ENCODE measurements at places on chromosomes 5 and 9. TPM values are rescaled to one million over a fixed set of nuclear protein-coding genes. Genes with fewer than 3 reads are reported as not detected.
A peak's percentile ranks its signal among the peaks of the same experiment; 100 is the strongest.

GRCh38 chr5:179801304-179802206, 5.1 kb downstream of the MGAT4B start:
- no peak for DNase-seq

DNA sequence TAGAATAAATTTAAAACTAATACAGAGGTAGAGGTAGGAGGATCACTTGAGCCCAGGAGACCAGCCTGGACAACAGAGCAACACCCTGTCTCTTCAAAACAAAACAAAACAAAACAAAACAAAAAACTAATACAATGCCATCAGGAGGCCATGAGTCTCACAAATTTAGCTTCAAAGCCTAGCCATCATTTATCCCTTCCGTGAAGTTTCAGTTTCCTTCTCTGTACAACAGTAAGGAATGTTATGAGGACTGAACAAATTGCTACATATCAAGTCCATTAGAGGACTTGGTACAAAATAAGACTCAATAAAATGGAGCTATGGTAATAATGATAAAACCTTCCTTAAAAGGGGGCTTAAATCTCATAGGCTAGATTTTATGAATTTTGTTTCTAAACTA, 60.8 kb downstream of the MAPKAP1 start:
- DNase-seq, result no peak

ISL1 gene
- not detected for polyA plus RNA-seq

DNA sequence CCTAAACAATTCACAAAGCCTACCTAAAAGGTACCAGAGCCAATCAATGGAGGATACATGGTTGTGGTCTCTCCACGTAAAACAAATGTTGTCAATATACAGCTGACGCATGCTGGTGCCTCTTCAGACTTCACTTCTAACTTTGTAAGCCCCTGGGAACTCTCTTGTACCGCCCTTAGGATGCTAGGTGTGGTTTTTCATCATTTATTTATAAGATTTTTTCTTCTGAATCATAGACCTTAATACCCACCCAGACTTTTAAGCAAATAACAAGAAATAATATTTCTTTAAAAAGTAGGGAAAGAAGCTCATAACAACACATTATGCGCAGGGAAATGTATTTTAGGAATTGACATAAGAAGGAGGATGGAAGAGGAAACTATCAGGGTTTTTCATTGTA, 33.0 kb downstream of the SSBP2 start:
- DNase-seq, result no peak

TMEM174 gene
- 15.6 TPM for polyA plus RNA-seq

AQP7 gene
- polyA plus RNA-seq, result 14.8 TPM

GRCh38 chr5:58965677-58966414, 383.0 kb downstream of the RAB3C start:
- DNase-seq, result no peak

- DNase-seq, result no peak
Measured at GRCh38 chr9:126607086-126607485, 6.6 kb upstream of the LMX1B start.

- DNase-seq, result no peak
Measured at GRCh38 chr5:42912184-42912798, 100.6 kb upstream of the SELENOP start.

AFAP1L1 gene
- 18.3 TPM for polyA plus RNA-seq

DNA sequence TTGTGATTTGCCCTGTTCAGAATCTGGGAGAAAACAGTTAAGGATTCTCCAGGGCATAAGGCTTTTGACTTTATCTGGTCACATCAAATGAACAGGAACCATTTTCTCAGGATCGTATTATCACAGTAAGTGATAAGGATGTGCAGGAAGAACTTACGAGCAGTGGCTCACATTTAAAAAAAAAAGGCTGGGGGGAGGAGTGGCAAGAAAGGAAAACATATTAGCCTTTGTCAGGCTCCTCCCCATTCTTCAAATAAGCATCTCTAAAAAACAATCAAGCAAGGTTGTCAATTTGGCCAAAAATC, 234.3 kb upstream of the TMEM161B start:
- no peak for DNase-seq

GRCh38 chr9:4197548-4197947, 102.3 kb downstream of the GLIS3 start:
- no peak for DNase-seq

BARX1 gene
- polyA plus RNA-seq, result 0.10 TPM

SLC25A2 gene
- not detected for polyA plus RNA-seq

DNA sequence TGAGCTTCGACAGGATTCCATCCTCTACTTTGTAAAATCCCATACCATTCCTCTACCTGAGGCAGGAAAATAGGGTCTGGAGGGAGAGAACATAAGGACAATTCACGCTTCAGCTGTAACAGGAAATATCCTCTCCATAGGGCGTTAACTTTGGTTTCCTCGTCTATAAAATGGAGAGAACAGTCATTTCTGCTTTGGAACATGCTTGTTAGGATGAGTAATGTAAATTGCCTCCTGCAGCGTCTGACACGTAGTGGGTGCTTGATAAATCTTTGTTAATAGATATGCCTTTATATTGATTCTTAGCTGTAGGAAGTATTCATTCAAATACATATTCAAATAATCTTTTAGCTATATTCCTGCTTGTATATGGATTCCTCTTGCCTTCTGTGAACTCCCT, 711 bp upstream of the SUB1 start:
- DNase-seq, result no peak

CBY3 gene
- polyA plus RNA-seq, result 0.28 TPM

PCDHGB7 gene
- 12.4 TPM for polyA plus RNA-seq

- no peak for DNase-seq
Measured at GRCh38 chr5:104564530-104564929, 1001.9 kb upstream of the NUDT12 start.

DNA sequence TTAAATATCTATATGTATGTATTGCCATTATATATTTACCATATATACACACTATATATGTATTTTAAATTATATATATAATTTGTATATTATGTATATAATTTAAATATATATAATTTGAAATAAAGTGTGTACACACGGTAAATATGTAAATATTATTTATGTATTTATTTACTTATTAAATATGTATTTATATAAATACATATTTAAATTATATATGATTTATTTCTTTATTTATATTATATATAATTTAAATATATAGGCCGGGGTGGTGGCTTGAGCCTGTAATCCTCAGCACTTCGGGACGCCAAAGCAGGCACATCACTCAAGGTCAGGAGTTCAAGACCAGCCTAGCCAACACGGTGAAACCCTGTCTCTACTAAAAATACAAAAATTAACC, 31.3 kb upstream of the LHFPL2 start:
- no peak for DNase-seq

GRCh38 chr9:76594764-76595424, 135.9 kb downstream of the GCNT1 start:
- no peak for DNase-seq

GRCh38 chr5:14109771-14110170, 33.4 kb upstream of the TRIO start:
- DNase-seq, result no peak

CARTPT gene
- not detected for polyA plus RNA-seq

GRCh38 chr9:135307300-135307699, 172.3 kb upstream of the PPP1R26 start:
- no peak for DNase-seq

GRCh38 chr5:13606051-13606450, 338.4 kb downstream of the DNAH5 start:
- no peak for DNase-seq

DNA sequence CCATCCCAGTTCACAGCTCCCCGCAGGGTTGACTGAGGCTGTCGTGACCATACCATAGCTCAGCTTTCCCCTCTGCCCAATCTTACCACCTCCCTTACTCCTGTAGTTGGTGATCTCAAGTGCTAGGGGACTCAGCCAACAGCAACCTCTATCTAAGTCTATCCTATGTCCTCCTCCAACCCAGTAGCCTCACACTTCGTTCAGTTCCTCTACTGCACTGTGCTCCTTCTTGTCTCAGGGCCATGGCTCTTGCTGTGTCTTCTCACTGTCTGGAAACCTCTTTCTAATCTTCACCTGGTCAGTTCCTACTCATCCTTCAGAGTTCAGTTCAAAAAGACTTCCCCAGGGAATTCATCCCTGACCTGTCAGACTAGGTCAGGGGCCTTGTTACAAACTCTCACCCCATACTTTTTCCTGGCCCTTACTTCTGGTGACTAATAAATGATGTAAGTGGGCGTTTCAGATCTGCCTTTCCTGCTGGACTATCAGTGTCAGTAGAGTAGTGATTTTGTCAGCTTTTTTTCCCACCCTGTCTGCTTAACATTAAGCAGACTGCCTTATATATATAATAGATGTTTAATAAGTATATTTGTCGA, 53.6 kb upstream of the NR3C1 start:
- DNase-seq, result no peak

DNA sequence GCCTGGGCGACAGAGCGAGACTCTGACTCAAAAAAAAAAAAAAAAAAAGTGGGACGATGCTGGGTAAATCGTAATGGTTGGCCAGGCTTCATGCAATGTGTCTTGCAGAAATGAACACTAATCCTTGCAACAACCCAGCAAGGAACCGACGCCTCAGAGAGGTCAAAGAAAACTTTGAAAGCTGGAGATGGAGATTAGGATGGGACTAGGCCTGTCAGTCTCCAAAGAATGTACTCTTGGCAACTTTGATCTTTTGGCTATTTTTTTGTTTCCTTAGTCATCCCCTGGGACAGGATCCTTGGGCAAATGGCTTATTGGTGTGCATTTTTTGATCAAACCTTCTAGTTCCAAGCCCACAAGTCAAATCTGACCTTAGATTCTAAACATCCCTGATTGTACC, 10.6 kb upstream of the PWWP2A start:
- no peak for DNase-seq

GRCh38 chr5:62514510-62515119, 64.0 kb upstream of the LRRC70 start:
- DNase-seq, result no peak

- no peak for DNase-seq
Measured at GRCh38 chr5:179054036-179054785, 6.0 kb upstream of the ZNF354C start.

BNC2 gene
- 8.5 TPM for polyA plus RNA-seq

- DNase-seq, result no peak
Measured at GRCh38 chr9:124187311-124187710, 70.4 kb upstream of the NEK6 start.

GRCh38 chr9:128862401-128862851, 19.3 kb downstream of the KYAT1 start:
- no peak for DNase-seq

- DNase-seq, result no peak
Measured at GRCh38 chr9:98329904-98330303, 74.5 kb upstream of the TBC1D2 start.

DNA sequence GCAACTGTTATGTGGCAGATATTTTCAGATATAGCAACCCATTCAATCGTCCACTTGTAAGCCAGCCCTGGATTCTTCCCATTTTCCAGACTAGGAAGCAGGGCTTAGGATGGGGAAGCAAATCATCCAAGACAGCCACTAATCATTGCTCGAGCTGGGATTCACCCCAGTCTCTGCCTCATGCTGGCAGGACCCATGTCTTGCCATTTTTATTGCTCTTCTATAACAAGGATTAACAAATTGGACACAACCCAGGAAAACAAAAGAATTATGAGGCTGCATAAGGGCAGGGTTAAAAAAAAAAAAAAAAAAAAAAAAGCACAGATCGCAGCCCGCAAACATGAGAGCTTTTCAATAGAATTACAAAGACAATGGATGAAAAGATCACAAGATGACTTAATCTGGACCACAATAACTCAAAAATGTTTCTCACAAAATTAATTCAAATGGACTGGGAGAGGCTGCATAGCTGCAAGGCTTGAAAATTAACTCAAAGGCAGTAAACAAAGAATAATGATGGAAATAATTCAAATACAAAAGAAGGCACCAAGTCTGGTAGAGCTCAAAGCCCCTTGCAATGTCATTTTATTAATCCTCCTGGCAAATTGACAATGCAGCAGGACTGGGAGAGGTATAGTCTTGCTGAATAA, 40.7 kb downstream of the ASTN2 start:
- no peak for DNase-seq

POLR3G gene
- 1.8 TPM for polyA plus RNA-seq

GLRA1 gene
- polyA plus RNA-seq, result not detected

- no peak for DNase-seq
Measured at GRCh38 chr5:52010454-52010853, 627.2 kb downstream of the ISL1 start.

GRCh38 chr9:33014665-33015014, 10.4 kb upstream of the DNAJA1 start:
- DNase-seq, result no peak

NFIL3 gene
- polyA plus RNA-seq, result 31.9 TPM

GRCh38 chr5:170591054-170591453, 87.2 kb downstream of the KCNIP1 start:
- no peak for DNase-seq

GRCh38 chr5:134547579-134547978, 22.1 kb downstream of the JADE2 start:
- DNase-seq, result no peak

- DNase-seq, result no peak
Measured at GRCh38 chr9:113776194-113776593, 99.9 kb upstream of the ZNF618 start.

PCDHA8 gene
- 0.06 TPM for polyA plus RNA-seq

GRCh38 chr5:176611435-176611834, 1.5 kb upstream of the GPRIN1 start:
- peak; percentile 51 for DNase-seq

ADGRV1 gene
- 10.2 TPM for polyA plus RNA-seq

DNA sequence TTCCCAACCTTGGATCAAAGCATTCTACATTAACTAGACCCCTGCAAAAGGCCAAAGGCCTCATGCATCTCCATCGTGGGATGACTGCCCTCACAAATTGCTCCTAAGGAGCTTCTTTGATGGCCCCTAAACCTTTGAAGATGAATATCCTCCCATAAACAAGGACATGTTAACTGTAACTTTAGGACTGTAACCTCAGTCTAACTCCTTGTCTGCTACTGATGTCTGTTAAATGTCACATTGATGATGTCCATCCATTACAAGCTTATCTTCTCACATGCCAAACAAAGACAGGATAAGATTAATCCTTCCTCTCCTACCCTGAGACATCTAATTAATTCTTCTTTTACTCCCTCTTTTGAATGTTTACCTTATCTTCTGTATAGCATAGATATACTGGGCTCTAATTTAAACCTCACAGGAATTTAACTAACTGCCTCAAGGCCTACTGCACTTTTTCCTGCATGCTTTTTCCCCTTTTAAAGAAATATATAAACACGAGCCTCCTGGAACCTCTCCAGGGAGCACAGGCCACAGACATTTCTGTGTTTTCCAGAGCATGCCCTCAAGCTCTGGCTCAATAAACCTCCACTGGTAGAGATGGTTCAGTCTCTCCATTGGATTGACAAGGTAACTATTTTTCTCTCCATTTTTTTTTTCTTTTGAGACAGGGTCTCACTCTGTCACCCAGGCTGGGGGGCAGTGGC, 90.6 kb upstream of the SLC25A48 start:
- DNase-seq, result peak; percentile 72

DNA sequence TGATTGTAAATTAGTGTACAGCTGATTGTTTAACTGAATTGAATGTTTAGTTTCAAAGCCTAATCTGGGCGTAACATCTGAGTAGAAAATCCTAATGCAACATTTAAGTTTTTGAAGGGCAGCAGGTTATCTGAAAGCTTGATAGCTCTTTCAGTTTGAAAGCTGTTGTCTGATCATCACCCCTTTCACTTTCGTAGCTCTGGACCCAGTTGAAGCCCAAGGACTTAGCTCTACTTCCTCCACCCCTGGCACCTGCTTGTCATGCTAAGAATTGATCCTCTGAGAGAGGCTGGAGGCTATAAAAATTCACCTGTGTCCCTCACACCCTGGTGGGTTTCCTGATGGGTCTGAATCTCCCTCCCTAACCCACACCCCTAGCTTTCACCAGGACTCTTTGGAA, 86.0 kb downstream of the ZFAND5 start:
- DNase-seq, result no peak

IDNK gene
- polyA plus RNA-seq, result 12.3 TPM

GRCh38 chr5:134245101-134245604, 19.3 kb upstream of the PPP2CA start:
- DNase-seq, result no peak

- peak; percentile 73 for DNase-seq
Measured at GRCh38 chr5:56481428-56482357, 248.6 kb upstream of the ANKRD55 start.
